ENCODE measurements at places on chromosomes 7 and 10.

GRCh38 chr10:22742678-22743077 lies 28.3 kb upstream of the PIP4K2A start:
- no peak for DNase-seq

- DNase-seq: no peak
Measured at GRCh38 chr10:126235091-126235978, 152.9 kb downstream of the ADAM12 start.

DNA sequence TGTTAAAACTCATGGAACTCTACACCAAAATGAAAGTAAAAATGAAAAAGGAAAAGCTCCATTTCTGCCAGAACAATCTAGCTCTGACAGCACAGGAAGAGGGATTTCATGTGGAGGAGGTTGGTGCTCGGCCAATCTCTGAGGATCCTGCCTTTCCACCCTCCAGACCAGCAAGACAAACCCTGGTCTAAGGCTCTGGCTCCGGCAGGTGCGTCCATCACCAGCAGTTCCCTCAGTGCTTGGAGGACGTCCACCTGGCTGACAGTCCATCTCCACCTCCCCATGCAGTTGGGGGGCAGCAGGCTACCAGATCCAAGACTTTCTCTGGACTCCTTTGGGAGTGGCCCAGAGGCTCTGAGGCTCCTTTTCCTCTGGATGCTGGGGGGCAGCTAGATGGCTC lies 25.0 kb upstream of the LOXL4 start:
- no peak for DNase-seq

- no peak for DNase-seq
Measured at GRCh38 chr10:124837687-124838086, 36.1 kb downstream of the ABRAXAS2 start.

GRCh38 chr7:83429493-83429892 lies 219.4 kb downstream of the SEMA3E start:
- no peak for DNase-seq

- DNase-seq: no peak
Measured at GRCh38 chr10:99906470-99906869, 103.3 kb downstream of the DNMBP start.

GRCh38 chr10:35626971-35627507 lies 15.1 kb downstream of the FZD8 start:
- no peak for DNase-seq

GRCh38 chr10:42929993-42930392 lies 146.9 kb upstream of the RET start:
- DNase-seq: no peak

DNA sequence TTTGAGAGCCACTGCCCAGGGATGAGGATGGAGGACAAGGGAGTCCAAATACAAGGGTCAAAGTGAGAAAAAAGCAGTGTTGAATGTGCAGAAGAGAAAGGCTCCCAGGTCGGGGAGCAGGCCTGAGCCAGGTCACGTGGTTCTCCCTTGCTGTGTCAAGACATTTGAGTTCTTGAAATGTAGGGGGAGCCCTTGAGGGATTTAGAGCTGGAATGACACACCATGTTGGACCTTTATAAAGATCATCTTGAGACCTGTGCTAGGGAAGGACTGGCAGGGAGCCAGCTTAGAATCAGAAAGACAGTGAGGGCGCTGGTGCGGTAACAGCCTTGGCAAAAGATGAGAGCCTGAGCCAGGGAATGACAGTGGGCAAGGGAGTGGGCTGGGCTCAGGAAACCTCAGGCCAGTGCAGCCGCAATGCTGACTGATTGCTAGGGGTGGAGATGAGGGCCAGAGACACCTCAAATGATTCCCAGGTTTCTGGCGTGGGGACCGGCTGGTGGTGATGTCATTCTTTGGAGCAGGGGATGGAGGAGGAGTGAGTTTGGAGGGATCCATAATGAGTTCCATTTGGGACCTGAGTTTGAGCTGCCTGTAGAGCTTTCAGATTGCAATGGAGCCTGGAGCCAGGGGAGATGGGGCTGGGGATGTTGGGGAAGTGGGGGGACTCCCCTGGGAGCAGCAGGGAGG lies 120.1 kb downstream of the PTPN20 start:
- DNase-seq: no peak

- no peak for DNase-seq
Measured at GRCh38 chr10:60896033-60896432, 48.0 kb downstream of the RHOBTB1 start.

DNA sequence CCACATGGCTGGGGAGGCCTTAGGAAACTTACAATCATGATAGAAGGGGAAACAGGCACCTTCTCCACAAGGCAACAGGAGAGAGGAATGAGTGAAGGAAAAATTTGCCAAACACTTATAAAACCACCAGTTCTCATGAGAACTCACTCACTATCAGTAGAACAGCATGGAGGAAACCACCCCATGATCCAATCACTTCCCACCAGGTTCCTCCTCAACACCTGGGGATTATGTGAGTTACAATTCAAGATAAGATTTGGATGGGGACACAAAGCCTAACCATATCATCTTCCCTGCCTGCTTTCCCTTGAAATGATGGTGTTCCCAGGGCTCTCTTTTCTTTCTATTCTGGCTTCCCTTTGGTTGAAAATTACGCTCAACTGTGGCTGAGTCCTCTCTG lies 262.7 kb upstream of the HABP2 start:
- no peak for DNase-seq

- DNase-seq: no peak
Measured at GRCh38 chr7:131370523-131370968, 42.9 kb downstream of the MKLN1 start.

GRCh38 chr10:65719790-65720189 lies 1206.0 kb upstream of the LRRTM3 start:
- no peak for DNase-seq

DNA sequence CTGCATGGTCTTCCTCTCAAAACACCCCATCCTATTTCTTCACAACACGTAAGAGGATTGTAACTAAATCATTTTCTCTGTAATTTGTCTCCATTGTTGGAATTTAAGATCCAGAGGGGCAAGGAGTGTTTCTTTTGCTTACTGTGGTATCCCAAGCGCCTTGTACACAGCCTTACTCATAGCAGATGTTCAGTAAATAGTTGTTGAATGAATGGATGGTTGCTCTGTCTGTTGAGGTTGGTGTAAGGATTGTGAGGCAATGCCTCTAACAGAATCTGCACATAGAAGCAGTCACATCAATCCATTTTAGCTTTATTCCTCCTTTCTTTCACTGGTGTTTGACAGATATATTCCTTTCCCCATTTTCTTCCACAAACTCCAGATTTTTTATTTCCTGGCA lies 90.1 kb downstream of the ZNF365 start:
- DNase-seq: no peak

DNA sequence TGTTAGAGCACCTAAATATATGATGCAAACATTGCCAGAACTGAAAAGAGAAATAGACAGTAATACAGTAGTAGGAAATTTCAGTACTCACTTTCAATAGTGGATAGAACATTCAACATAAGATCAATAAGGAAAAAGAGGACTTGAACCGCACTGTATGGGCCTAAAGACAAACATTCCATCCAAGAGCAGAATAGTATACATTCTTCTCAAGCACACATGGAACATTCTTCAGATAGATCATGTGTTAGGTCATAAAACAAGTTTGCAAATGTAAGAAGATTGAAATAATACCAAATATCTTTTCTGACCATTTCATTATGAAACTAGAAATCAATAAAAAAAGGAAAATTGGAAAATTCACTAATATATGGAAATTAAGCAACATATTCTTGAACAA lies 185.4 kb upstream of the FOXP2 start:
- no peak for DNase-seq

All from D341Med (cell line).